Aortic smooth muscle cell (primary cell): ENCODE measurements at places on chromosomes 2 and 18. TPM values are rescaled to one million over a fixed set of nuclear protein-coding genes. Genes with fewer than 3 reads are reported as not detected.

SP110 gene
- total RNA-seq, result 7.5 and 15.4 TPM in 2 replicates

UPP2 gene
- total RNA-seq, result not detected in 2 replicates

GDF7 gene
- total RNA-seq, result 1.3 and 6.2 TPM in 2 replicates

GULP1 gene
- total RNA-seq, result 58.0 and 62.0 TPM in 2 replicates

CNGA3 gene
- total RNA-seq, result 0.13 TPM in 1 of 2 replicates, not detected in the other

PPM1G gene
- total RNA-seq, result 76.8 and 107 TPM in 2 replicates

TMEM237 gene
- 37.0 and 39.5 TPM in 2 replicates for total RNA-seq

ME2 gene
- 31.8 and 32.8 TPM in 2 replicates for total RNA-seq

OSR1 gene
- total RNA-seq, result 62.4 and 120 TPM in 2 replicates

PLCD4 gene
- 2.1 and 4.0 TPM in 2 replicates for total RNA-seq

ST8SIA5 gene
- under 0.01 TPM in 2 replicates for total RNA-seq
